Astrocyte (in vitro differentiated cells and primary cell): ENCODE measurements at places on chromosomes 7 and 10. TPM values are rescaled to one million over a fixed set of nuclear protein-coding genes. Genes with fewer than 3 reads are reported as not detected.
A peak's percentile ranks its signal among the peaks of the same experiment; 100 is the strongest.

PILRA gene
- total RNA-seq, result 2.3 and 3.0 TPM in 2 replicates

GRCh38 chr7:43118313-43118712, 5.9 kb downstream of the HECW1 start:
- H3K4me1 ChIP-seq, result peaks cover 25% of the 10 kb centered on the region
- no peaks in the 10 kb centered on the region for H3K36me3 ChIP-seq
- no peak overlapping the region for H3K27ac ChIP-seq
- DNase-seq, result no peak

DNA sequence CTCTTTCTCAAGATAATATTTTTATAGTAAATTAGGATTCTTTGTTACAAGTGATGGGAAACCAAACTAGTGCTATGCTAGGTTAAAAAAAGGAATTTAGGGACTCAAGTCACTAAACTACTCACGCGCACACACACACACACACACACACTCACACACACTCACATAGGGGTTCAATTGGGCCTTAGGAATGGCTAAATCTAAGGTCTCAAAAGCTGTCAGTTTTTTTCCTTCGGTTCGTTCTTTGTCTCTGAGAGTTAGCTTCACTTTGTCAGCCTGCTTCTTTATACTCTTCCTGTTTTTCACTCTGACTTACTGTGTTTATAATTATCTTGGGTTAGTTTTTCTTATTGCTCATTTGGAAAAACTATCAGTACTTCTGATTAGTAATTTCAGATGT, 138.9 kb downstream of the ADK start:
- H3K4me3 ChIP-seq, result no peak overlapping the region
- peak; percentile 21 for DNase-seq
- H3K4me1 ChIP-seq, result peaks cover 31% of the 10 kb centered on the region
- H3K36me3 ChIP-seq, result no peaks in the 10 kb centered on the region
- H3K27ac ChIP-seq, result peak overlapping the region; percentile 72
- no peaks in the 10 kb centered on the region for H3K27me3 ChIP-seq

DNA sequence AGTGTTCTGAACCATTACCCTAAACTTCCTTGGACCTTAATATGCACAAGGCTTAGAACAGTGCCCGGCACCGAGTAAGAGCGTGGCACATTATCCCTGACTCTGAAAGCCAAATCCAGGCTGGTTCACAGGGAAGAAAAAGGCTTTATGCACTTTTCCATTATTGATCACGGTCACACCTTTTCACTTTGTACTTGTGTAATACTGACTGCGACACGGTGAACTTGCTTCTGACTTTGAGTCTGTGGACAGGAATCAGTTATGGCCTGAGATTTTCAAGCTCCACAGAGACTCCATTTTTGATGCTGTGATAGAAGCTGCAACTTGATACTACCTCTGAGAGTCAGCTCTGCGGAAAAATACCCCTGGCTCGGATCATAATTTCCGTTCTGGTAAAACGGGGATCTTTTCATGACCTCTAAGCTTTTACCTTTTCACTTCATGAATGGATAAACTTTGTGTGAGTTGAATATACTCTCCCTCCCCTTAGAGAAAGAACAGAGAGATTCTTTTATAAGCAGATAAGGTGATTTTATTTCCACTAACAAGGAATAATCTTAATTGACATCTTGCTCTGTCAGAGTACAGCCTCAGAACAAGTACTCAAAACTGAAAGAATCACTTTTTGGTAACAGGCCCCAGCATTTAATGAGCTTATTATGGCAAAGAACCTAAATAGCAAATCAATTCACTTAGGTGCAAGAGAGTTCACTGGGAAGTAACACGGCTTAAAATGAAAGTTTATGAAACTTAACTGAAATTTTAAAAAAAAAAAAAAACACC, 88.8 kb downstream of the ELMO1 start:
- H3K36me3 ChIP-seq, result no peaks in the 10 kb centered on the region
- no peaks in the 10 kb centered on the region for H3K27me3 ChIP-seq
- no peak overlapping the region for H3K4me3 ChIP-seq
- no peak for DNase-seq

PLXDC2 gene
- 36.1 and 44.5 TPM in 2 replicates for total RNA-seq

RBM20 gene
- total RNA-seq, result 1.5 TPM in 2 replicates

GRCh38 chr10:4691301-4691700, 134.7 kb upstream of the AKR1E2 start:
- H3K4me1 ChIP-seq, result peaks cover 18% of the 10 kb centered on the region
- peak; percentile 26 for DNase-seq
- peak overlapping the region; percentile 69 for H3K27ac ChIP-seq
- no peaks in the 10 kb centered on the region for H3K27me3 ChIP-seq
- H3K4me3 ChIP-seq, result no peak overlapping the region

GRCh38 chr7:38368191-38368605, 94.8 kb upstream of the TARP start:
- H3K4me3 ChIP-seq, result no peak overlapping the region
- H3K36me3 ChIP-seq, result no peaks in the 10 kb centered on the region

GRCh38 chr7:42495256-42495655, 258.2 kb upstream of the GLI3 start:
- DNase-seq, result peak; percentile 72
- peaks cover 11% of the 10 kb centered on the region for H3K27me3 ChIP-seq
- no peak overlapping the region for H3K4me3 ChIP-seq
- no peak overlapping the region for H3K27ac ChIP-seq

GRCh38 chr7:47300472-47301104, 281.3 kb downstream of the TNS3 start:
- no peaks in the 10 kb centered on the region for H3K27me3 ChIP-seq
- H3K4me1 ChIP-seq, result no peaks in the 10 kb centered on the region
- DNase-seq, result no peak
- no peak overlapping the region for H3K27ac ChIP-seq

GRCh38 chr7:151317936-151318335, 23.7 kb upstream of the NUB1 start:
- H3K36me3 ChIP-seq, result no peaks in the 10 kb centered on the region
- H3K4me1 ChIP-seq, result peaks cover 5% of the 10 kb centered on the region
- H3K4me3 ChIP-seq, result no peak overlapping the region

GRCh38 chr7:100153708-100154535, 4.6 kb downstream of the TRAPPC14 start:
- peaks cover 10% of the 10 kb centered on the region for H3K4me1 ChIP-seq
- H3K27ac ChIP-seq, result no peak overlapping the region
- no peak overlapping the region for H3K4me3 ChIP-seq
- no peaks in the 10 kb centered on the region for H3K27me3 ChIP-seq

DNA sequence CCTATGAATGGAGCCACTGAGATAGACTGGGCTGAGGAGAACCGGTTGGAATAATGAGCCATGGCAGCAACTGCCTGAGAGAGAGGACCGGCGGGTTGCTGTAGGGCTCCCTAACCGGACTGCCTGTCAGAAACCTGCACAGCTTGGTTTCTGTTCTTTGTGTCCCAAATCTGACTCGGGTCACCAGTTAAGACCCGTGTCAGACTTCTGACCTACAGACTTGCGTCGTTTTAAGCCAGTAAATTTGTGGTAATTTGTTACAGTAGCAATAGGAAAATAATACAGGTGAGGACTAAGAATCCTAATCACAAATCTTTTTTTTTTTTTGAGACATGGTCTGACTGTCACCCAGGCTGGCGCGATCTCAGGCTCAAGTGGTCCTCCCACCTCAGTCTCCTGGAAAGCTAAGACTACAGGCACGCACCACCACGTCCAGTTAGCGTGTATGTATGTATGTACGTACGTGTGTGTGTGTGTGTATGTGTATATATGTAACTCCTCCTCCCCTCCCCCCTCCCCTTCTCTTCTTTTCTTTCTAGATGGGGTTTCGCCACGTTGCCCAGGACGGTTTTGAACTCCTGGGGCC, 672 bp upstream of the DDX56 start:
- DNase-seq, result no peak
- H3K36me3 ChIP-seq, result peaks cover 52% of the 10 kb centered on the region
- H3K27ac ChIP-seq, result peak overlapping the region; percentile 86
- peaks cover 20% of the 10 kb centered on the region for H3K4me1 ChIP-seq

PNLIP gene
- total RNA-seq, result not detected in 2 replicates

DNA sequence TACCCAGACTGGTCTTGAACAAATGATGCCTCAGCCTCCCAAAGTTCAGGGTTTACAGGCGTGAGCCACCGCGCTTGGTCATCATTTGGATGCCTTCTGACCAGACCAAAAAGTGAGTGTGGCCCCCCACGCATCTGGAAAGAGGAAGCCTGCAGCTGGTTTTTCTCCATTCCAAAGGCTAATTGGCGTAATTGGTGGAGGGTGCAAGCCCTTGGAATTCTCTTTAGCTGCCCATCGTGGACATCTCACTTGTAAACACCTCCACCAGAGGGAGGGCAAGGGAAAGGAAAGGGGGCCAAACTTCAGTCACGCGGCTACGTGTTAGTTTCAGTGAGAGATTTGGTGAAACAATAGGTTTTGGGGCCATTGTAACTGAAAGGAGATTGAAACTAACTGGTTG, 4.1 kb upstream of the ARHGAP21 start:
- no peaks in the 10 kb centered on the region for H3K36me3 ChIP-seq
- no peak overlapping the region for H3K27ac ChIP-seq
- no peaks in the 10 kb centered on the region for H3K4me1 ChIP-seq
- no peak for DNase-seq
- H3K27me3 ChIP-seq, result no peaks in the 10 kb centered on the region

GRCh38 chr10:21514129-21514817, 11.2 kb downstream of the SKIDA1 start:
- no peaks in the 10 kb centered on the region for H3K36me3 ChIP-seq
- no peak overlapping the region for H3K27ac ChIP-seq
- no peaks in the 10 kb centered on the region for H3K27me3 ChIP-seq
- peak overlapping the region; percentile 67 for H3K4me3 ChIP-seq

DNA sequence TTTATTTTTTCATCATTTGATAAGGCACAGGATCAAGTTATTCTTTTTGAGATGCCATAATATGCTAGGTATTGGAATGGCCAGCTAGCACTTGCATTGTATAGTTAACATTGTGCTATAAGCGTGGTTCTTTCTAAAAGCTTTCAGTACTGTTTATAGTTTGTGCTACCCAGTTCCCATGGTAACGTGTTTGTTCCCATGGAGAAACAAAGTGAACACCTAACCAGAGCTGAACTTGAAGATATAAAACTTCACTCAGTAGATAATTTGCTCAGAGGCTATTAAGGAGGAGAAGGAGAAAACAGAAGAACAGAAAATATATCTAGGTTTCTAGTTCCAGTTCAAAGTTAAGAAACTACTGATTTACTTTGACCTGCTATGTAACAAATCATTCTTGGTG, 23.6 kb upstream of the ITGB8 start:
- H3K27ac ChIP-seq, result peak overlapping the region; percentile 62
- peak; percentile 86 for DNase-seq
- no peak overlapping the region for H3K4me3 ChIP-seq
- peaks cover 21% of the 10 kb centered on the region for H3K4me1 ChIP-seq
- no peaks in the 10 kb centered on the region for H3K36me3 ChIP-seq
- no peaks in the 10 kb centered on the region for H3K27me3 ChIP-seq

- H3K36me3 ChIP-seq, result no peaks in the 10 kb centered on the region
- H3K27ac ChIP-seq, result no peak overlapping the region
- H3K4me1 ChIP-seq, result no peaks in the 10 kb centered on the region
- H3K27me3 ChIP-seq, result no peaks in the 10 kb centered on the region
Observed at GRCh38 chr10:103262229-103262628, 14.7 kb upstream of the INA start.

CEP55 gene
- total RNA-seq, result 2.0 and 3.7 TPM in 2 replicates
